ENCODE measurements at places on chromosomes 12 and 14.

DNA sequence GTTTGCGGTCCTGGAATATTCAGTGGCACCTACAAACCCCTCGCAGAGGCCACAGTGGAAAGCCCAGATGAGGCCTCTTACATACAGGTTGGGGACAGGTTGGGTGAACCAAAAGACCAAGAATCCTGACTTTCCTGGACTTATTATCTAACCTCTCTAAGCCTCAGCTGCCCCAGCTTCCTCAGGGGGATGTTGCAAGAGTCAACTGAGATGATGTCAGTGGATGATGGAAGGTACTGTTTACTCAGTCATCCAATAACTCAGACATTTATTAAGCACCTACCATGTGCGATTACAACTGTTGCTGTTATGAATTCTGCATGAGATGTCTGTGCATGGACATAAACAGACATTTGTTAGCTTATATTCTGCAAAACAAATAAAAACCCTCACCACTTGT, 72.8 kb downstream of the RFX4 start:
- no peak for DNase-seq

GRCh38 chr12:94807951-94808350, 157.6 kb upstream of the TMCC3 start:
- DNase-seq = no peak

DNA sequence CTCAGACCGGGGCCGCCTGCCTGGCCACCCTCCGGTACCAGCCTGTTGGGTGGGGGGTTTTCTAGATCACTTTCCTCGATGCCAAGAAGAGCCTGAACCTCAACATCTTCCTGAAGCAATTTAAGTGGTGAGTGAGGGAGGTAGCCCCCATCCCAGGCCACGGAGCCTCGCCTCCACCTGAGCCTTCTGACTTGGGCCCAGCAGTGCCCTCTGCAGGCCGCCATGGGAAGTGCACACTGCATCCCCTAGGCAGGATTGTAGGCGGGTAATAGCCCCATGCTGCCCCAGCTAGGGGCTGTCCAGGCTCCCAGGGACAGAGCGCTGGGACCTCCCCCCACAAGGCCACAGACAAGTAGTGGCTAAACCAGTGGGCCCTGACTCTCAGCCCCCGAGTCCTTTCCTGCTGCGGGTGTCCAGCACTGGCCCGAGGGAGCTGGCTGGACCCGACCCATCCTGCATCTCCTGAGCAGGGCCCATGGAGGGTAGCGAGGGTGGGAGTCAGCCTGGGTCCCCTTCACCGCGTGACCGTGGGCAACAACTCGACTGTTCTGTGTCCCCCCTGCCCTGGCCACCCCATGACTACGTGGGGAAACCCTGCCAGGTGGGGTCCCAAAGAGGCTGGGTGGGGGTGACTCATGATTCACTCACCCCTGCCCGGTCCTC, 15.3 kb upstream of the ADSS1 start:
- DNase-seq = peak; percentile 72

DNA sequence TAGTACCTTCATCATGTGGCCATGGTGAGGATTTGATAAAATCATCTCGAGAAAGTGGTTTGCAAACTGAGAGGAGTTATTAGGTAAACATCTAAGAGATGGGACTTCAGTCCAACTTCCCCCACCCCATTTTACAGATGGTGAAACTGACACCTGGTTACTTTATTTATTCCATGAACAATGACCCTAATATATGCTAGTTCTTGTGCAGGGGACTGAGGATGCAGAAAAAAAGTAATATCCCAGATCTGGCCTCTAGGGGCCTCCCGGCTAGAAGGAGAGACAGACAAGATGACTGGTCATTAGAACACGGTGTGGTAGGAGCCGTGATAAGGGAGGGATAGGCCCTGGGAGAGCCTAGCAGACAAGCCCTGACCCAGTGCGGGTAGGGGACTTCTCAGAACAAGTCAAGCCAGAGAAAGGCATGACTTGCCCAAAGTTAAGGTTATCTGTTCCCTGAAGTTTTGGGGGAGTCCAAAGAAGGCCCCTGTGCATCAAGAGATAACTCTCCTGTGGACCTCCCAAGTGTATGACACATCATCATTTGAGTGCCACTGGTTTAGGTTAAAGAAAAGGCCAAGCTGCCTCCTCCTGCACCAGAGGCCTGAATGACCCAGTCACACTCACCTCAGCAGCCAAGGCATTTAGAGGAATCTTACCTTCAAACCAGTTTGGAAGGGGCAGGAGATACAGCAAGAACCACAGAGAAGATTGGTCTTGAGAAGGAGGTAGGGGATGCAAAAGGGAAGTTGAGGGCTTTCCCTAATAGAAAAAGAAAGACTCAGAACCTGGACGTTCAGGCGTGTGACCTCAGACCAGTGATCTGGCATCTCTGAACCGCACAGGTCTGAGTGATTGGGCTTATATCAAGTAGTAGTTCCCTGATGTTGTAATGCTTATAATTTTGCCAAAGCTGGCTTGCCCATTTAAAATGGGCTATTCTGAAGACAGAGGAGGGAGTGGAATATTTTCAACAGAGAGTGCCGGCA, 1.6 kb downstream of the CMKLR1 start:
- no peak for DNase-seq

DNA sequence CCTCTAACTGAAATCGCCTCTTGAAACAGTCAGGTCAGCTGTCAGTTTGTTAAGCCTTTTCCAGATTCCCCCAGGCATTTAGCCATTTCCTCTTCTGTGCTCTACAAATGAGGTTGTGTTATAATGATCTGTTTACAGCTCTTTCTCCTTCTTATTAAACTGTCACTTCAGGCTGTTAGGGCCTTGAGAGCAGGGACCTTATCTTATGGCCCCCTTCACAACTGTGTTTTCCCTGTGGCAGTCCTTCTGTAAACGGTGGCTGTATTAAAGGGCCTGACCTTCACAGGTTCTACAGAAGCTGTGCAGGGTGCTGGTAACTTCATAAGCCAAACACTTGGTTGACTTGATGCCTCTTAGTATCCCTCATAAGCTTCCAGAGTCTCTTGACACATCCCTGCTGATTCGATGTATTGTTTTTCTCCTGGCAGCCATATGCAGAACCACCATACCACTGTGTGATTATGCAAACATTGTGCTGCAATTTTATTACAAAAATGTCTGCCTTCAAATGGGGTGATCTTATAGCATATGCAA, 104.7 kb downstream of the PLEKHA5 start:
- DNase-seq = no peak

GRCh38 chr14:91369628-91370445, 47.8 kb downstream of the CCDC88C start:
- DNase-seq = peak; percentile 51

DNA sequence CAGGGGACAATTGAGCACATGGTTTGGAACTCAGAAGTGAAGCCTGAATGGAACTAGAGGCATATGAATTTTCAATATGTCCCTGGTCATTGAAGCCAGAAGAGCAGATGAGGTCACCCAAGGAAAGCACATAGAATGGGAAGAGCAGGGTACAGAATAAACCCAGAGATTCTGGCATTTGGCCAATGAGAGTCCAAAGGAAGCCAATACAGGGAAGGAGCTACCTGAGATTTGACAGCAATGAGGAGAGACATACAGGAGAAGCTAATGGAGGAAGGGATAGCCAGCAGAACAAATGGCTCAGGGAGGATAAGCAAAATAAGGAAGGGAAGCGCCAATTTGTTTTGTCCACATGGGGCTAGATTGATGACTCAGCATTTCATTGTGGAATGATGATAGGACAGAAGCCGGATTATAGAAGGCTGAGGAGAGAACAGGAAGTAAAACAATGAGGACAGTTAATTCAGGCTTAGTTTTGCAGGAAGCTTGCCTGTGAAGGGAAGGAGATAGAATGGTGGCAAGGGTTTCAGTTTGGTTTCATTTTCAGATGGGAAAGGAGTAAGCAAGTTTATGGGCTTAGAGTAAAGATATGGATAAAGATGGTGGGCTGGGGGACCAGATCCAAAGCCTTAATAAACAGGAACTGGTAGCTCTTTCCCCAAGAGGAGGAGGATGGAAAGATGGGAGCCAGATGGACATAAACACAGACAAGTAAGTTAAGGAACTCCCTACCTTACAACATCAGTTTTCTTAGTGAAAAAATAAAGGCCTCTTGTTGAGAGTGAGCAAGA, 3.2 kb upstream of the SPTSSA start:
- no peak for DNase-seq

Data from stimulated activated CD4-positive, alpha-beta T cell treated with anti-CD3 and anti-CD28 coated beads, Interleukin-12 subunit alpha, Interleukin-12 subunit beta, amount 100 ng/mL, for 4 hours (primary cell).